ENCODE measurements at places on chromosomes 7 and 10.

GRCh38 chr10:129339841-129340240 is 127.2 kb upstream of the MGMT start:
- DNase-seq, result no peak

- no peak for DNase-seq
These were observed 76.4 kb downstream of the RELN start for GRCh38 chr7:103912891-103913605.

DNA sequence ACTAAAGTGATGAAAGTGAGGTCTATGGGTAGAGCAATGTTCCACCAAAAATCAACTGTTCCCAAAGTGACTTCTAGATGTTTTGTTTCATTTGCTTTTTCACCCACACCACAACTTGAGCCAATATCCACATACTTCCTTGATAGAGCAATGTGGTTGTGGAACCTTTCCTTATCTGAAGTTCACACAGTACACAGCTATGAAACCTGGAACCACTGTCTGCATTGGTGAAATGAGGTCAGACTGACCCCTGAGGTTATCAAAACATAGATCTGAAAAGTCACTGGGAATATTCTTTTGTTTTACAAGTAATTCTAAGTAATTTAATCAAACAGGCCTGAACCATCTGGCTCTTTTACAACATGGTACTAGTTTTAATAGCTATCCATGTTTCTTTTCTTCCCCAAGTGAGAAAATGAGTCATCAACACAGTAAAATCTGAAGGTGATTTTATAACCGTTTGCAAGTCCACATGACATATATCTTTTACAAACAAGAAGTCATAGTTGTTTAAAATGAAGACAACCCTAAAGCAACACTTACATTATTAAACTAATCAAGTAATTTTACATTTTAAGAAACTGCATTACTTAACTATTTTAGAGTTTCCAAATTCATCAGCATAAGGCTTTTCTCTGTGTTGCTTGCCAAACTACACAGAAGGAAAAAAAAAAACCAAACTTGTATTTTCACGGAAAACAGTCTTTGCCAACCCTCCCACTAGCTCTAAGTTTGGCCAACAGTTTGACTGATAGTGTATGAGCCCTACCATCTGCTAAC is 80.3 kb downstream of the LRRC17 start:
- DNase-seq, result no peak

DNA sequence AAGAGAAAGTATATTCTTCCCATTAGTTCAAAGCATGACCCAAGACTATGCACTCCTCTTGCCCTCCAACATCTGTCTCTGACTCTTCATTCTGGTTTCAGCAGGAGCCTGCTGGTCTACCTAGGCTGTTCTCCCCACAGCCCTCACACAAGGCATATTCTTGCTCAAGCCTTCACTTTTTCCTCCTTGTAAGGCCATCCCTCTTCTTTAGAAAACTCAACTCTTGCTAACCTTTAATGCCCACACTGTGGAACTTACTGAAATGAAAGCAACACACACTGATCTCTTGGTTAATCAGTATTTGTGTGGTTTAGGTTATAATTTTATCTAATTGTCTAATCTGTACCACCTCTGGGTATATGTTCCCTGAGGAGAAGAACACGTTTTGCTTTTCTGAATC is 75.8 kb downstream of the PRKCQ start:
- peak; percentile 20 for DNase-seq

DNA sequence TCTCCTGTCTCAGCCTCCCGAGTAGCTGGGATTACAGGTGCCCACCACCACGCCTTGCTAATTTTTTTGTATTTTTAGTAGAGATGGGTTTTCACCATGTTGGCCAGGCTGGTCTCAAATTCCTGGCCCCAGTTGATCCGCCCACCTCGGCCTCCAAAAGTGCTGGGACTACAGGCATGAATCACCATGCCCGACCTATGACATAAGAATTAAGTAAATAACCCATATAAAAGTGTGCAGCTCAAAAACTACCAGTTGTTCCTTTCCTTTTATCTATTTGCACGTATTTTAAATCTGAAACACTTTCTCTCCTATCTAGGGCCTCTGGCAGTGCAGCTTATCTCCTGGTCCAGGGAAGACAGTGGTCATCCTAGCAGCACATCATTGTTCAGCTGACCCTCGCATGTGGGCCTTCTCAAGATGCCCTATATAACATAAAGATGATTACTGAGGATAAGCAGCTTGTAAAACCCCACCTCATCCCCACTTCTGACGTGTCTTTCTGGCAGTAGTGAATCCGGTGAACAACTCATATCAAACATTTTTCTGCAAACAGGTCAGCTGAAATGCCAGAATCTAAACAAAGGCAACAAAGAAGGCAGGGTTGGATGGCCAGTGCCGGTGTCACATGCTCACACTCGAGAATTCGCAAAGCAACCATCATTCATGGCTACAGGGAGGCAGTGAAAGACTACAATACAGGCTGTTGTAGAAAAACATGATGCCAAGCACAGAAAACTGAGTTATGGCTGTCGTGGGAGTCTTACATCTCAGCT is 36.0 kb upstream of the KCNIP2 start:
- no peak for DNase-seq

- DNase-seq, result no peak
These were observed 1.5 kb downstream of the PCLO start for GRCh38 chr7:83161186-83161585.

GRCh38 chr10:32790483-32790882 is 167.5 kb downstream of the ITGB1 start:
- no peak for DNase-seq

DNA sequence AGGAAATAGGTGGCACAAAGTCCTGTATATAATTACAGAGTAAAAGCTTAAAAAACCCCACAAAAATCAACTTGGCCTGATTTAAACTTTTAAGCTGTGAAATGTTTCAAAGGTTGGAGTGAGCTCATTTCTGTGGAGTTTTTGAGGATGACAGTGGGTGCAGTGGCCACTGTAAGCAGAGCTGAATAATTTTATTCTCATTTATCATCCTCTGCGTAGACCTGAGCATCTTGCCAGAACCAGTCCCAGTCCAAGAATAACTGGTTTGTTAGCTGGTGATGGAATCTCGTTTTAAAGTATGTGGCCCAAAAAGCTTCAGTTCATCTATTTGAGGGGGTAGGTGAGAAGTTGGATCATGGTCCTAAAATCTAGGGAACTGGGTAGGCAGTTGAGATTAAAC is 4.4 kb downstream of the BMPER start:
- no peak for DNase-seq
